GM12891 (cell line): ENCODE measurements at places on chromosomes 11 and 22.

DNA sequence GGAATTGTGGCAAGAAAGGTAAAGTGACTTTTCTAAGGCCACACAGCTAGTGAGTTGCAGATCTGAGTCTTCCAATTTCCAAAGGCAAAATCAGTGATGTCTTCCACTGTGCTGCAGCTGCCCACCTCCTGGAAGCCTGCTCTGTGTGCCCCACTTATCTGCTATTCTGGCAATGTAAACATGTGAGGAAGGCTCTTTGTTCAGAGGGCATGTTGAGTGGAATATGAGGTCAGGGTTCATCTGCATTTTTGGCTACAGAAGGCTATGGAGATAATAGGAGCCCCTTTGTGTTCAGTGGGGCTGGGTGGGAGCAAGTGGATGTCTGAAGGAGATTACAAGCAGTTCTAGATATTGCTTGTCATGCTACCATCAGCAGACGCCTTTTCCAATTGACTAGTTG, 396.2 kb downstream of the BUD13 start:
- no peak for DNase-seq

DNA sequence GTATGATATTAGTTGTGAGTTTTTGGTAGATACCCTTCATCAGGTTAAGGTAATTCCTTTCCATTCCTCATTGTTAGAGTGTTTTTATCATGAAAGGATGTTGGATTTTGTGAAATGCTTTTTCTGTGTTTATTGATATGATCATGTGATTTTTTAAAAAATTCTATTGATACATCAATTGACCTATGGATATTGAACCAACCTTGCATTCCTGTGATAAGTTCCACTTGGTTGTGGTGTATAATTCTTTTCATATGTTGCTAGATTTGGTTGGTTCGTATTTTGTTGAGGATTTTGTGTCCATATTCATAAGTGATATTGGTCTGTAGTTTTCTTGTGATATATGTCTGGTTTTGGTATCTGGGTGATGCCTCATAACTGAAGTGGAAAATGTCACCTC, 6.7 kb downstream of the ANKRD13D start:
- no peak for DNase-seq

GRCh38 chr22:35349704-35350538, 31.0 kb upstream of the HMOX1 start:
- no peak for DNase-seq

DNA sequence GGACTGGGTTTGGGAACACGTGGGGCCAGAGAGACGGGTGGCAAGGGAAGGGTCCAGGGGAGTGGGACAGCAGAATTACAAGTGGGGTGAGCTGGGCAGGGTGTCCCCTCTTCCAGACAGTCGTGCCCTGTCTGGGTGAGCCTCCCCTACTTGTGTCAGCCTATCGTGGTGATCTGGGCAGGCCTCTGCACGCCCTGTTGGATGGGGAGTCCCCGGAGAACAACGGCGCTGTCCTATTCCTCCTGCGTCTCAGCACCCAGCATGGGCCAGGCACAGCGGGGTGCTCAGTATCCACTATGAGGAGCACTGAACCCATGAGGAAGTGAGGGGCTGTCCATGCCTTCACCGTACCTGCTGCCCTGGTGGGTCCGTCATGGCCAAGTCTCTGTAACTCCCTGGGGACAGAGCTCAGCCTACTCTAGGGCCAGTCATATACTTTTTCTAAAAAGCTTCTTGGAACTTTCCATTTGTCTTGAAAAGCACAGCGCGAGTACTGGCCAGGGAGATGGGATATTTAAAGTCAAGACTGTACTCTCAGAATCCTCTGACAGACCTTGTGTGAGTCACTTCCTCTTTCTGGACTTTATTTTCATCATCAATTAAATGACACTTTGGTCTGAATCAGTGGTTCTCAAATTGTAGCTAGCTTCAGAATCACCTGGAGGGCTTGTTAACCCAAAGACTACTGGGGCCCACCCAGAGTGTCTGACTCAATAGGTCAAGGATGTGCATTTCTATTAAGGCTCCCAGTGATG, 81.7 kb upstream of the NECTIN1 start:
- DNase-seq: no peak

- no peak for DNase-seq
Measured at GRCh38 chr11:72001834-72002591, 3.3 kb downstream of the IL18BP start.

GRCh38 chr11:86926975-86927374, 28.2 kb downstream of the FZD4 start:
- DNase-seq: no peak

- DNase-seq: no peak
Measured at GRCh38 chr11:47611348-47611794, 17.2 kb upstream of the C1QTNF4 start.

GRCh38 chr11:33172996-33173395, 11.7 kb upstream of the CSTF3 start:
- DNase-seq: no peak

DNA sequence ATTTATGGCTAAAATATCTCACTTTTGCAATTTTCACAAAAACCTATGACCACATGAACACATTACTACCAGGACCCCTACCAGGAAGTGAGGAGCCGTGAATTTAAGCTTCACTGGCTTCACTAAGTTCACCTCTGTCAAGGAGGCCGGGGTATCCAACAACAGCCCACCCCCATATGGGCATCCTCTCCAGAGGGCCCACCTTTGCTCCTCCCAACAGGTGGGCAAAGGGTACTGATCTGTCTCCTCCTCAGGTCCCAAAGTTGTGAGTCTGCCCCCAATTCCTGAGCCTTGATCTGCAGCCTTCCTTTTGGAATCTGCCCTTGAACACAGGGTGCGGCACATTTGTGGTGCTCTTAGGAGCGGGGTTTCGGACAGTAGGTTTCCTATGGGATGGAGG, 66.9 kb downstream of the OTOG start:
- no peak for DNase-seq
